ENCODE measurements at places on chromosomes 16 and 17.

GRCh38 chr17:8273884-8274444 is 14.5 kb upstream of the RANGRF start:
- DNase-seq = no peak

DNA sequence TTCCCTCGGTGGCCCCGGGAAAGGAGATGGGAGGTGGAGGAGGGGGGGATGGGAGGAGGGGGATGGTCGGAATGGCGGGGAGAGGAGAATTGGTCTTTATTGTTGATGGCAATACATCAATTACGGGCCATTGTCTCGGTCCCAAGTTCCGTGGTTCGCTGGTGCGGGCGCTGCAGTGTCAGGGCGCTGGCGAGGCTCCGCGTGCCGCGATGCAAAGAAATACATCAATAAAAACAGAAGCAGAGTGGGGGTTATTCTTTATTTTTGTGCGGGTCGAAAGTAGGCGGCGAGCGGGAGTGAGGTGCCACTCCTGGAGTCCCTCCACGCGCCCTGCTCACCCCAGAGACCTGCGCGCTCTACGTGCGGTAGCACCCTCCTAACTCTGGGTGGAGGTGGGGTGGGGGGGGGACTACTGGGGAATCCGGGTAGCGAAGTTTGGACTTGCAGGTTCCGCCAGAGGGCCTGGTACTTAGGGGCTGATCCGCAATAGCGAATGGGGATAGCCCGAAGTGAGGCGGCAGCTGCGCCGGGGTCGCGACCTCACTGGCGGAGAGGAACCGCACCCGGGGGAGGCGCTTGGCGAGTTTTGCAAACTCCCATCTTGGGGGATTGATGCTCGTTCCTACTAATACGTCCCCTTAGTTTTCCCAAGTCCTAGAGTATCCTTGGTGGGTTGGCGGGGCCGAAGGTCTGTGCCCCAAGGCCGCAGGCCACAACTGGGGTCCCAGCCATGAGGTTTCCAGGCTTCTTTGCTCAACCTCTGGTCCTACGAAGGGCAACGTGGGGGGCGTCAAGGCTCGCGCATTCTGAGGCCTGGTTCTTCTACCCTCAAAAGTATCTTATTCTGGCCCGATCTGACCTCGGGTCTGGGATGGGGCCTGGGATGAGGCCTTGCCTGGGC is 3.5 kb upstream of the SALL1 start:
- DNase-seq = no peak

DNA sequence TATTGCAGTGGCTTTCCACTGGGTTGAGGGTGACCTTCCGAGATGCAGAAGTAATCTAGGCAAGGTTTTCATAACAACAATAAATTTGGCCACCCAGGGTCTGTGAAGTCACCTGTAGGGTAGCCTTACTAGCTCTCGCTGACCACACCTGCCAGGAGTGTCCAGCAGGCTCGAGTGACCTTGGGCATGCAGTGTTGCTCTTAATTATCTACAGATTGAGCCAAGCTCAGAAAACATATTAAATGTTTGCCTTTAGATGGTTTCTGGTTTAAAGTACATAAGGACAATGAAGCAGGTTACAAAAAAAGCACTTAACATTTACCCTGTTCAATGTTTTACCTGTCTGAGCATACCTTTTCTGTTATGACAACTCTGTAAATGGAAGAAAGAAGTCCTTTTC is 1.8 kb downstream of the TBC1D24 start:
- DNase-seq = no peak

DNA sequence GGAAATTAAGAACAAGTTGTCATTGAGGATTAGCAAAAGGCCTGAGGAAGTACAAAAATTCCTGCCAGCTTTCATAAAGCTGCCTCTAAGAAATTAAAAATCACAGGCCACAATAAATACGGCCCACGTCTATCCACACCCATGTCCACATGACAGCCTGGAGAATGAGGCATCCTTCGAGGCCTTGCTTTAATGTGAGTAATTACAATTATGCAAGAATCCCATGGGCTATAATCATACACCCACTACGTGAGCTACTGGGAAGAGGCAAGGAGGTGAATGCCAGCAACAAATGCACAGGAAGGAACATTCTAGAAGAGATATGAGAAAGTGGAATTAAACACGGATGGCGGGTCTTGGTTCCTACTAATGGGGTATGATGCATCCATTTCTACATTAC is 65.4 kb upstream of the ZFHX3 start:
- no peak for DNase-seq

DNA sequence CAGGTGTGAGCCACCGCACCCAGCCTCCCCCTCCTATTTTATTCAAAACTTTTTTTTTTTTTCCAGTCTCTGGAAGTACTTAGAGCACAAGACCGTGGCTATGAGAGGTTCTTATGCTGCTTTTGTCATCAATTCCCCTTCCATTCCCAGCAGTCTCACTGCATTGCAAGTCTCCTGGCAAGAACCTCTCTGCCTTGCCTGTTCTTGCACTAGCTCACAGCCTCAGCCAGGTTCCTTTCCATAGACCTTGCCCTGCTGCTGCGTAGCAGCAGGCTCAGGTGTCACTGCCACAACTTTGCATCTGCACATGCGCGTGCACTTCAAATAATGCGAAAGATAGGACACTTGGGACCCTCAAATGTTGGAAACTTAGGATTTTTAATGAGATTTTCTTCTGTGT is 15.6 kb downstream of the ATP6V0A1 start:
- no peak for DNase-seq

- DNase-seq = peak; percentile 55
Measured at GRCh38 chr17:75130632-75131277, 787 bp downstream of the NT5C start.

DNA sequence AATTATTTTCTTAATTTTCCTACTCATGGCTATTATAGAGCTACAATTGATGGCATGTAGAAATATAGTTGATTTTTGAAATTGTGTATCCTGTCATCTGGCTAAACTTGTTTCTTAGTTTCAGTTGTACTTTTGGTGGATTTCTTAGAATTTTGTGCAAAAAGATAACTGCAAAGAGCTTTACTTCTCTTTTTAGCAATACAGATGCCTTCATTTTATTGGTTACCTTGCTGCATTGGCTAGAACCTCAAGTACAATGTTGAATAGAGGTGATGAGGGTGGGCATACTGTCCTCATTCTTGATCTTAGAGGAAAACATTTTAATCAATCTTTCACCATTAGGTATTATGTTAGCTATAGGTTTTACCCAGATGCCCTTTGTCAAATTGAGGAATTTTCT is 67.9 kb downstream of the METRNL start:
- DNase-seq = no peak

Measured in activated CD4-positive, alpha-beta T cell treated with anti-CD3 and anti-CD28 coated beads, Interleukin-2, amount 10 ng/mL, durations not matched to agents 7 days and 5 days (primary cell).